Activated T-helper 2 cell treated with anti-CD3 and anti-CD28 coated beads, Interferon-gamma antibody, Interleukin-2, Interleukin-4, amounts not matched to agents 10 μg/mL and 5 μg/mL and 100 μg/mL, durations not matched to agents 14 hours and 24 hours and 36 hours (primary cell): ENCODE measurements at places on chromosomes 5 and 9. TPM values are rescaled to one million over a fixed set of nuclear protein-coding genes. Genes with fewer than 3 reads are reported as not detected.

DPYSL3 gene
- total RNA-seq, result 0.48 and 0.89 TPM in 2 replicates

- peak overlapping the region; percentile 87 for H3K27ac ChIP-seq
- peaks cover 23% of the 10 kb centered on the region for H3K4me1 ChIP-seq
- peaks cover 31% of the 10 kb centered on the region for H3K36me3 ChIP-seq
- H3K4me3 ChIP-seq, result peak overlapping the region; percentile 79
Observed at GRCh38 chr5:172765766-172766286, 5.2 kb downstream of the DUSP1 start.

GRCh38 chr5:110726249-110727024 lies at the start of gene TMEM232:
Gene TMEM232 (minus strand): TSS chr5:110726671. CDS start chr5:110667352, 59,319 bp downstream.
- H3K4me1 ChIP-seq, result peaks cover 5% of the 10 kb centered on the region
- H3K27me3 ChIP-seq, result peaks cover 2% of the 10 kb centered on the region
- peak within 1 kb of the TSS; percentile 71 for H3K27ac ChIP-seq
- peak; percentile 64 for DNase-seq
- H3K4me3 ChIP-seq, result peak within 1 kb of the TSS; percentile 85

GRCh38 chr9:37624073-37624472 lies 26.7 kb upstream of the FRMPD1 start:
- no peaks in the 10 kb centered on the region for H3K36me3 ChIP-seq
- no peak for DNase-seq
- H3K27ac ChIP-seq, result no peak overlapping the region
- peaks cover 6% of the 10 kb centered on the region for H3K27me3 ChIP-seq

- no peaks in the 10 kb centered on the region for H3K27me3 ChIP-seq
- no peak for DNase-seq
- peaks cover 6% of the 10 kb centered on the region for H3K4me1 ChIP-seq
- H3K36me3 ChIP-seq, result no peaks in the 10 kb centered on the region
- H3K4me3 ChIP-seq, result no peak overlapping the region
- H3K27ac ChIP-seq, result no peak overlapping the region
Observed at GRCh38 chr5:763397-763796, 21.1 kb downstream of the ZDHHC11B start.

DNA sequence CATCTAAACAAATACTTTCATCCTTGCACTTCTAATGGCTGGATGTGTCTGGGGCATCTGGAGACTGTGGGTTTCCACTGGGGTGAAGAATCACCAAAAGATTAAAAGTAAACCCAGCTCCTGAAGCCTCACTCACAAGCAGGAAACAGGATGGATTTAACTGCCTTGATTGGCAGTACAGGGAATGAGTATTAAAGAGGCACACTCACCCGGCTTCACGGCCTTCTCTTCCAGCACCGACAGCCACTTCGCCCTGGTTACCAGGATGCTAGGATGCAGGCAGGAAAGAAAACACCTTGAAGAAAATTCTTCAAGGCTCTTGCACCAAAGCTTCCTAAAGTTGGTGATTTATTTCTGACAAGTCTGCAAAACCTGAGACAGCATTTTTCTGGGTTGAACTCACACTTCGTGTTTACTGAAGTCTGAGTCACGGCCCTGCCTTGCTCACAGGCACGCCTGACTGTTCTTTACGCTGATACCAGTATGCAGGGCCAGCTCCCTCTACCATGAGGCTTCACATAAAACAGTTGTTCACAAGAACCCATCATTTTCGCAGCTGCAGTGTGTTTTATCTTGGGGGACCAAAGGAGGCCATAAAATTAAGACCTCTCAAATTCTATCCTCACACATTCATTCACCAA lies 56.5 kb upstream of the ZNF354A start:
- no peaks in the 10 kb centered on the region for H3K4me1 ChIP-seq
- H3K36me3 ChIP-seq, result no peaks in the 10 kb centered on the region
- H3K4me3 ChIP-seq, result no peak overlapping the region

MYMK gene
- total RNA-seq, result not detected in 2 replicates

FBP1 gene
- total RNA-seq, result 0.23 TPM in 1 of 2 replicates, not detected in the other

DNA sequence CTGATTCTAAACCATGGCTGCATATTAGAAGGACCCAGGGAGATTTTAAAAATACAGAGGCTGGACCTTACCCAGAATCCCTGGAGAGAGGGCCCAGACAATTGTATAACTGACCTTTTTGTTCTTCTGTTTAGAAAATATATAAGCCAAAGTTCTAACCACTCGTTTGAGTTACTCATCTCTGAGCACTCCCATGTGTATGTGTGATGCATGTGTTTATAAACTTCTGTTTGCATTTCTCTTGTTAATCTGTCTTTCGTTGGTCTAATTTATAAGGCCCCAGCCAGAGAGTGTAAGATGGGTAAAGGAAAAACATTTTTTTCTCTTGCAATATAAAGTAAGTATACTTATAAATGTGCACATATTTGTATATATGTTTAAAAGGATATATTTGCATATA lies 443.9 kb downstream of the ZNF608 start:
- no peak for DNase-seq
- H3K36me3 ChIP-seq, result no peaks in the 10 kb centered on the region
- no peaks in the 10 kb centered on the region for H3K4me1 ChIP-seq
- H3K27me3 ChIP-seq, result no peaks in the 10 kb centered on the region
- no peak overlapping the region for H3K27ac ChIP-seq
- H3K4me3 ChIP-seq, result no peak overlapping the region

SPATA31A5 gene
- not detected in 2 replicates for total RNA-seq

DNA sequence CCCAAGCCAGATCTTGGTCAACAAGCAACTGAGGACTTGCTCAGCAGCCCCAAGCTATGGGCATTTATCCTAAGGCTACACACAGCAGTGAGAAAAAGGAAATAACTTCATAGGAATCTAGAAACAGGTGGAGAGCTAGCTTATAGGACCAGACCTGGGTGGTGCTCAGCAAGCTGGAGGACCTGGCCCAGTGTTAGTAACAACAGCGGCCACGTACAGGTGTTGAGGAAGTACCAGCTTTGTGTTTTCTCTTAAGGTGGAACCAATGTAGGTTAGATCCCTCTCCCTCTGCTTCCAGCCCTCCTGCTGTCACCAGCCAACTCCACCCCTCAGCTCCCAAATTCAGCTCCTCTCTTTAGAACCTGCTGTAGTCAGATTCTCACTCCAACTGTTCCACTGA lies 43.4 kb downstream of the IRF1 start:
- H3K4me3 ChIP-seq, result no peak overlapping the region
- peaks cover 58% of the 10 kb centered on the region for H3K36me3 ChIP-seq
- H3K27ac ChIP-seq, result no peak overlapping the region
- DNase-seq, result no peak

GRCh38 chr5:154199671-154200220 lies 9.2 kb downstream of the GALNT10 start:
- H3K27me3 ChIP-seq, result no peaks in the 10 kb centered on the region
- no peak overlapping the region for H3K27ac ChIP-seq

DNA sequence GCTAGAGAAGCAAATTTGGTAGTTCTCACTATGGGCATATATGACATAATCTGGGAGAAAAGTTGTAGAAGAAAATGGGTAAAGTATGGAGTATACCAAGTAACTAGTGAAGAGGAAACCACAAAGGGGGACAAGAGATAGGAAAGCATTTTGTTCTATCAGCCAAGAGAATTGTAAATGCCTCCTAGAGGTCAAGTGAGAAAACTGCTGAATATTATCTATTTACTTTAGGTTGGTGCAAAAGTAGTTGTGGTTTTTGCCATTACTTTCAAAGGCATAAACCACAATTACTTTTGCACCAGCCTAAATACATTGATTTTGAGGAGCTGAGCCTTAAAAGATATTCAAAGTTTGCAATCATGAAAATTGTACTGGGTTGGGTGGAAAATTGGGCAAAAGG lies 126.7 kb upstream of the GRHPR start:
- no peak overlapping the region for H3K4me3 ChIP-seq
- peaks cover 15% of the 10 kb centered on the region for H3K36me3 ChIP-seq
- H3K27ac ChIP-seq, result no peak overlapping the region
- DNase-seq, result no peak
